ENCODE measurements at places on chromosomes 5 and 9.

GRCh38 chr9:109597496-109597895 is 99.4 kb upstream of the PTPN3 start:
- DNase-seq: no peak

DNA sequence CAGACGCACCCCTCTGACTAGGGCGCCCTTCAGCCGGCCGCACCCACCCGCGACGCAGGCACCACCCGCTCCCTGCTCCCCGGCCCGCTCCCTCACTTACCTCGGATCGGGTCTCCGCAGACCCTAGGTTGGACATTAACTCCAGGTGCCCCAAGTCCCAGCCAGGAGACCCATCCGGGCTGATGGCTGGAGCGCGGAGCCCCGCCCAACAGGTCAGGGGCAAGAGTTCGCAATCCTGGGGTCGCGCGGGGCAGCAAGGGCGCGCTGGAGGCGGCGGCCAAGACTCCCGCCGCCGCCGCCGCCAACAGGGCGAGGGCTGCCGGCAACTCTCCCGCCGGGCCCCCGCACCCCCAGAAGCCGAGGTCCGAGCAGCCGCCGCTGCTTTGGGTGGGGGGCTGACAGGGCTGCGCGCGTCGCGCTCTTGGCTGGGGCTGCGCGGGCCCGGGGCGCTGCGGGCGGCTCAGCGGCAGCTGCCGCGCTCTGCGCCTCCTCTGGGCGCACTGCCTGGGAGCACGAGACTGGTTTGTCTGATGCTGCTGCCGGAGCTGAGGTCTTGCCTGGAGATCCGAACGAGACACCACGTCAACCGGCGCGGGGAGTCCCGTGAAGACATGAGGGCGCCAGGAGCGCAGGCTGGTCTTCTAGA is at the start of gene GDNF:
Gene GDNF, minus strand, starts transcription at position 635 of the 646 bp plus-strand sequence. CDS start 5,245 bp downstream, outside the sequence.
- DNase-seq: peak; percentile 25

GRCh38 chr9:107883496-107884124 is 394.0 kb upstream of the KLF4 start:
- no peak for DNase-seq

DNA sequence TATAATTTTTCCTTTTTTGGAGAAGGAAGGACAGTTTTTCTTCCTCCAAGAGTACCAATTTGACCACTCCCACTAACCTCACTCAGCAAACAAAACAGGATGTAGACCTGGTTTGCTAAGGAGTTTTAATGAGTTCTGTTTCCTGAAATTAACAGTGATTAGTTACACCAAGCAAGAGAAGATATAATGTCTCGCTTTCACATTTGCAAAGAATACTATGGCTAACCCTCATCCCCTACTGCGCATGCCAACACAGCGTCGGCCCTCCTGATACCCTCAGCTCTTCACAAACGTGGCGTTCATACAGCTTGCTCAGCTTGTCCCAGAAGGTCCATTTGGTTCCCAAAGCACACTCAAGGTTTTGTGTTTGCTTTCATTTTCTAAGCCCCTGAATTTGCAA is 41.9 kb upstream of the IPPK start:
- DNase-seq: no peak

GRCh38 chr5:10892147-10892910 is 131.3 kb upstream of the DAP start:
- DNase-seq: no peak

- DNase-seq: no peak
Measured at GRCh38 chr5:12704955-12705354, 800.7 kb upstream of the CTNND2 start.

DNA sequence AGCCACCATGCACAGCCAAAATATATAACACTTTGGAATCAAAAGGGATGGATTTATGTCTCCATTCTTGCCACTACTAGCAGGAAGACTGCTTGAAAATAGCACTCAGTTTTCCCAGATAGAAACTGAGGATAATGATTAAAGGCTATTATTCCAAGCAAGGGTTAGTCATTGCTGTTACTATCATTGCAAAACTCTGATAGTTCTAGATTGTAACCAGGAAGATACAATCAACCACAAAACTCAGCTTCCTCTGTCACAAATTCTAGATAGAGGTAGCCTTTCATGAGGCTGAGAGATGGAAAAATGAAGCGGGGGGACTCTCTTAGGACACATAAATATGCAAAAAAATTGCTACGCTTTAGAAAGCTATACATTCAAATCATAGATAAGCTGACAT is 3.1 kb downstream of the ANXA1 start:
- DNase-seq: no peak

DNA sequence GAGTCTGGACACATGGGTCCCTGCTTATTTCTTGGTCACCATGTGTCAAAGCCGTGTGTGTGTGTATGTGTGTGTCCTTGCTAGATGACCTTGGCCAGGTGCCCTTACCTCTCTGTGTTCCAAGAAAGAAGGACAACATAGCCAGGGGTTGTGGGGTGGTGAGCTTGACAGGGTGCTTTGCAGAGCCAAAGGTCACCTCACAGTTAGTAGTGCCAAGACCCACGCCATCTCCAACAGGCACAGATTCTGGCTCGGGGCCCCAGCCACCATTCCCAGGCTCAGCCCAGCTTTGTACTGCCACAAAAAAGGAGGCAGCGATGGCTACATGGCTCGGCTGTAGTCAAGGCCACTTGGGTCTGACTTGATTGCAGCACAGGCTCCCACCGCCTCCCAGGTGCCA is 39.5 kb downstream of the CXXC5 start:
- DNase-seq: no peak

DNA sequence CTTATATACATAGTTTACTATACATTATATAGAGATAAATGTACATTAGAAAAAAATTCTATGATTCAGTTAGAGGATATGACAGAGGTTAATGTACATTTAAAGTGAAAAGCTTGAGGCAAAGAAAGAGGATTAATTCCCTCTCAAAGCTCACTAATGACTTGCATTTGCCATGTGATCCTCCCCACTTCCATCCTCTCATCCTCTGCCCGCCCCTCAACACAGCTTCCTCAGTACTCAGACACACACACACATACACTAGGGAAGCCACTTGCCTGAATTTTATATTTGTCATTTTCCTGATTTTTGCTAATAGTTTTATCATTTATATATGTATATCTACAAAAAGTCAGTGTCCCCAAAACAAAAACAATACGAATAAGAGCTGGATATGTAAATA is 764.5 kb downstream of the EFNA5 start:
- no peak for DNase-seq

- no peak for DNase-seq
Measured at GRCh38 chr9:28293369-28294090, 720.2 kb upstream of the C9orf72 start.

DNA sequence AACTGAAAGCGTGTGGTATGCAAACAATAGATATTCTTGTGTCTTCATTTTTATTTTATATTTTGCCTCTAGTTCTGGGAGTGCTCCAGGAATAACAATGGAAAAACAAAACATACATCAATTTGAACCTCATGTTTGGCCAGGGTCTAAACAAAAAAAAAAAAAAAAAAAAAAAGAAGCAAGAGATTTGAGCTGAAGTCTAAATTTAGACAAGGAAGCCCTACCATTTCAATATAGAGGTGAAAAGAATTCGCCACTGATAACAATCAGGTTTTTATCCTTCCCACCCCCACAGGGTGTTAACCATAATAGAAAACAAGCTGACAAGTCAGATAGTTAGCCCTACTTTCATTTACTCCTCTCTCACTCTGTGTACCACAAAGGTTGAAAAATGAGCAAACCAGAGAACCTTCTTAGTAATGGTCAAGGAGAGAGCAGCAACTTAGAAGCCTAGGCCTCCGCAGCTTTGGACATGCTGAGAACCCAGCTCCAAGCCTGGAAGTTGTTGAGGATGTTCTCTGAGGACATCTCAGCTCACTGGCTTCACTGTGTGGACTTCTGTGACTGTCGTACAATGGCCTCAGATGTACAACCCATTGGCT is 118.2 kb upstream of the HMHB1 start:
- DNase-seq: no peak

All from ovary (tissue), 10 donors.